ENCODE measurements at places on chromosomes 3 and 15.

DNA sequence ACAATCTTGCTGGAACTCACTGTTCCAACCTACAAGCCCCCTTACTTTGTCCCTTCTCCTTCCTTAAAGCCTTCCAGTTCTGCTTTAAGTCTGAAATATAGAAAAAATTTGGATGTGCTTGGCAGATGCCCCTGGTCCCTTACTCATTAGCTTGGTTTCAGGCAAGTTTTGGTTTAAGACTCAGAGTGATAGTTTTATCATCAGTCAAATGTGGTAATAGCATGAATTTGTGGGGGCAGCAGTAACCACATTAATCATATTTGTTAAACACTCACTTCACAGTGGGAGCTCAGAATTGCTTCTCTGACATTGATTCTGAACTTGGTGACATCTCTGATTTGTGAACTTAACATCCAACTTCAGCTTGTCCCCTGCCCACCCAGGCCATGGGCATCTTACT, 58.3 kb upstream of the ALDH1A3 start:
- DNase-seq: no peak

- peak; percentile 14 for DNase-seq
Measured at GRCh38 chr15:51004103-51004551, 90.6 kb downstream of the TNFAIP8L3 start.

- no peak for DNase-seq
Measured at GRCh38 chr3:97885931-97886824, 64.4 kb downstream of the CRYBG3 start.

DNA sequence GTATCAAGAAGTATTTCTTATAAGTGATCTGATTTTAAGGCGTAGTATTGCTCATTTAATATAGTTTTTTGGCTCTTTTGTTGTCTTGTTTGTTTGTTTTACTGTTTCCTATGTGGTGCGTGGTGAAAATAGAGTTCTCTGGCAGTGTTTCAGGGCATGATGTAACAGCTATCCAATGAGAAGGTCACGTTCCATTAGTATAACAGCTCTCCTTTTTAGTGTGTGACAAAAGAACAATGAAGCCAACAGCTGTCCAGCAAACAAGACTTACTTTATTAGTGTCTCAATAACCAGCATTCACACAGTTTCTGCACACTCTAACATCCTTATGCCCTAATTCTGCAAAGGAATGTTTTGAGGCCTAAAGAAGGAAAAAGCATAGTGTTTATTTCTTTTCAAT, 127.9 kb downstream of the SLC25A26 start:
- no peak for DNase-seq

GRCh38 chr15:65952391-65953053, 83.2 kb downstream of the RAB11A start:
- DNase-seq: no peak

- no peak for DNase-seq
Measured at GRCh38 chr3:79040091-79040490, 727.7 kb downstream of the ROBO1 start.

DNA sequence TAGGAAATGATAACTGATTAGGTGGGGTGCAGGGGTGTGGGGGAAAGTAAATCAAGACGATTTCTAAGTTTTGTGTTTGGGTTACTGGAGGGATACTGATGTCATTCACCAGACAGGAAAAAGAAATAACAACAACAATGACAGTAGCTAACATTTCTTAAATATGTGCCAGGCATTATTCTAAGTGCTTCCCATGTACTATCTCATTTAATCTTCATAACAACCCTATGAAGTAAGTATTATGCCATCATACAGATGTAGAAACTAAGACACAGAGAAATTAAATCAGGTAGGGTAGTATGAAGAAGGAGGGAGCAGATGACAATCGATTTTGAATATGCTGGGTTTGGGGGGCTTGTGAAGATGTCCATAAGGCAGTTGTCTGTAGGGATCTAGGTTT, 13.3 kb downstream of the MYO5A start:
- DNase-seq: no peak

GRCh38 chr15:48936666-48937065, 27.1 kb downstream of the SHC4 start:
- no peak for DNase-seq

DNA sequence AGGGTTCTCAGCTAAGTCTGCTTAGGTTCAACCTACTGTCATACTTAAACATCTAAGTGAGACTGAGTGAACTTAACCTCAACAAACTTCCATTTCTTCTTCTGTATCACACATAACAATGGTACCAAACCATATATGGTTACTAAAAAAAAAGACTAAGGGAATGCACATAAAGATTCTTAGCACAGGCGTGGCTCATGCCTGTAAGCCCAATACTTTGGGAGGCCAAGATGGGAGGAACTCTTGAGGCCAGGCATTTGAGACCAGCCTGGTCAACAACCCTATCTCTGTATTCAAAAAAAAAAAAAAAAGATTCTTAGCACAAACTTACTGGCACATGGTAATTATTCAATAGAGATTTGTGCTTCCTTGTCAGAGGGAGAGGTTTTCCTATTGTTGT, 57.9 kb downstream of the ACAP2 start:
- DNase-seq: no peak

GRCh38 chr3:170418422-170419398, at the start of gene CLDN11:
CLDN11 (plus strand) TSS chr3:170418868; CDS start chr3:170419067, 199 bp downstream.
- DNase-seq: no peak

DNA sequence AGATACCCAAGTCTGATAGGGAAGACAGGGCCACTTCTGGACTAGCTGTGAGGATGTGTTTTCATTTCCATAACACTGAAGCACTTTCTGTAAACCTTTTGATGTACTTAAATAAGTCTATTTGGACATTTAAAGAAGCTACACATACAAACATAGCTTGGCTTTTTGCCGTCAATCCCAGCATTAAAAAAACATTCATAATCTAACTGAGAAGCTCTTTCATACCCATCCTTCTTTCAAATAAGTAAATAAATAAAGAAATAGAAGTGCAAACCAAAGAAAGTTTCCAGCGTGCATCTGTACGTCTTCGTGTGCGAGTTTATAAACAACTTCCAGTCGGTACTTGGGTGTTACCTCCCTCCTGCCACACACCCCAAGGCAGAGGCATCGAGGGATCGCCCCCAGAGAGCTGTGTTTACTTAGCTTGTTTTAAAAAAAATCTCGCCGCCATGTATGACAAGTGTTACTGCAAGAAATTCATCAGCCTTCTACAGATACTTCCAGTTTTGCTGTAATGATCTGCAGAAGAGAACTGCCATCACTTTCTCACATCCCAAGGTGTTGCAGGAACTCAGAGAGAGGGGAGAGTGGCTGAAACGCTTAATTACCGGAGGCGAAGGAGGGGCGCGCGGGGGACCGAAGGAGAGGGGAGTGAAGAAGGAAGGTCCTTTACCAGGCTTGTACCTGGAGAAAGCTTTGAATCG, 9.0 kb upstream of the MEIS2 start:
- no peak for DNase-seq

DNA sequence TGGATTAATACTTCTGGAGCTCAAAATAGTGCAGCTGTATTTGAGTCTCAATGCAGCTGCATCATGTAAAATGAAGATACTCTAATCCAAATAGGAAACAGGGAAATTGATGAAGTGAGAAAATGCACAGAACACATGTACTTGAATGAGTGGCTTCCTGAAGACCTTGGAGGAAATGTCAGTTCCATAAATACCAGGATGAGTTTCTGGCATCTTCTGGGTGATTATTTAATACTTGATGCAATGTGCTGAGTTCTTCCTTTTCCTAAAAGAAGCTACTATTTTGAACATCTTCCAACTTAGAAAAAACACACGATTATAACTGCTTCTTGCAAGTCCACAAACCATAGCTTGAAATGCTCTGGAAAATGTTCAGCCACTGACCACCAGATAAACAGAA, 162.8 kb downstream of the SLC9A9 start:
- no peak for DNase-seq

- no peak for DNase-seq
Measured at GRCh38 chr15:60135961-60136360, 131.8 kb downstream of the FOXB1 start.

- no peak for DNase-seq
Measured at GRCh38 chr15:42090781-42091180, 3.6 kb downstream of the PLA2G4D start.

GRCh38 chr3:61595826-61596225, 34.5 kb downstream of the PTPRG start:
- DNase-seq: no peak

DNA sequence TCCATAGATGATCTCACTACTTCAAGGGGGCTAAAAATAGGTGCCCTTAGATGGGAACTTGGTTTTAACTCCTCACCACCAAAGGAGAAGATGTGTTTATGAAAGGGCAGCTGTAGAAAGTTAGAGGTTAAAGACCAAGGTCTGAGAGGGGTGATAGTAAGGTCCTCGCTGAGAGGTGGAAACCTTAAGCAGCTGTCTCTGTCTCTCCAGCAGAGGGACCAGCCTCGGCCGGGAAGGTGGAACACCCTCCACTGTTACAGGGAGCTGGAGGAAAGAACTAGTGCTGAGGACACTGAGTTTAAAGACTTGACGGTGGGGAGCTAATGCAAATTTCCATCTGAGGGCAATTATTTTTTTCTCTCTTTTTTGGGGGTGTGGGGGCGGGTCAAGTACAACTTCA, 8.9 kb upstream of the RLBP1 start:
- no peak for DNase-seq

- DNase-seq: no peak
Measured at GRCh38 chr3:16606398-16606797, 1.2 kb upstream of the DAZL start.

DNA sequence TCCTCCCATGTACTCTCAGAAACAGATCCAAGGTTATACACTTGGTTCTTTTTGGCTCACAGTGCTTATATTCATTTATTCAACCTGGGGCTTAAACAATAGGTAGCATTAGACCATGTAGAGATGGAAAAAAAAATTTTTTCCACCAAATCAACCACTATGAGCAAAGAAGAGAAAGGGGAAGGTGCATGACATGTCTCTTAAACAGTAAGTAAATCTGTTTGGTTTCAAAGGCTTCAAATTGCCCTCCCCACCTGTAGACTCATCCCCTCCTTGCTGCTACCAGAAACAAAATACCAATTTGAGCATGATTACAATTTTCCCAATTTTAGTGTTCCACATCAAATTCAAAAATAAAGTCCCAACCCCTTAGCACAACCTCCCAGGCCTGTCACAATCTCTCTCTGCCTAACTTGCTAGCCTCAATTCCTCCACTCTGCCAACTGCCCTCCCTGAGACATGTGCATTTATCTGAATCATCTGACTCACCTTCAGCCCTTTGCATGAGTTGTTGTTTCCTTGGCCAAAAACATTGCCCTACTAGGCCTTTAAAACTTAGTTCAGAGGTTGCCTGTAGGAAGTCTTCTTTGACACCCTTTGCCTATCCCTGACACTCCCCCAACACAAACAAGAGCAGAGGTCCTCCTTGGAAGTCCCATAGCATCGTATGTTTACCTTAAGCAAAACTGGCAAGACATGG, 30.3 kb upstream of the TSC22D2 start:
- DNase-seq: no peak

GRCh38 chr3:14092464-14092863, 32.2 kb downstream of the CHCHD4 start:
- no peak for DNase-seq

DNA sequence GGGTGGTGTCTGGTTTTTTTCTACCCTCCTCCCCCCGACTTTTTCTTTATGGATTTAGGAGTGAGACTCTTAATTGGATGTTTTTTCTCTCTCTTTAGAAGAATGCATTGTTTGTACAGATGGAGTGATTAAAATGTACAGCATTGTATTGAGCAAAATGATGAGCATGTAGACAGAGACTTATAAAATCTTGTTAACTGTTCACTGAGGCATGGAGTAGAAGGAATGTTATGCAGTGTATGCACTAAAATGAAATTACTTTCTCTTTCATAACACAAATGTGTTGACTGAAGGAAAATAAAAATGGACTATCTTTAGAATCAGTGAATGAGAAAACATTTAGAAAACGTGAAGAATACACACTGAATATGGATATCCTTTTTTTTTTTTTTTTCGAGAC, 39.8 kb downstream of the ZFAND6 start:
- DNase-seq: no peak

GRCh38 chr15:48486228-48486627, 155.0 kb downstream of the DUT start:
- no peak for DNase-seq

DNA sequence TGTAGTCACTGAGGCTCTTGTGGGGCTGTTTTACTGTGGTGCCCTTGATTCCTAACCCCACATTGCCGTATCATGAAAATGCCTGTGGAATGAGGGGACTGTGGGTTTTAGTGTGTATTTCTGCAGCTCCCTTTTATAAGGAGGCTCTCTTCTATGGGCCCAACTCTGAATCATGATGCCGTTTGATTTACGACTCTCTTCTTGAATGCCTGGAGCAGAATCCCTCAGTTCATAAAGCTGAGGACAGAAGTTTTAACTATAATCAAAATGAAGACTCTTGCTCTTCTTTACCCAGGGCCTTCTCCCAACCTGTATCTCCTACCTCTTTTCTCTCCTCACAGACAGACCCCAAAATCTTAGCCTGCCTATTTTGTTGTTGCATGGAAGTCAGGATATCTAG, 109.5 kb downstream of the RARB start:
- no peak for DNase-seq

DNA sequence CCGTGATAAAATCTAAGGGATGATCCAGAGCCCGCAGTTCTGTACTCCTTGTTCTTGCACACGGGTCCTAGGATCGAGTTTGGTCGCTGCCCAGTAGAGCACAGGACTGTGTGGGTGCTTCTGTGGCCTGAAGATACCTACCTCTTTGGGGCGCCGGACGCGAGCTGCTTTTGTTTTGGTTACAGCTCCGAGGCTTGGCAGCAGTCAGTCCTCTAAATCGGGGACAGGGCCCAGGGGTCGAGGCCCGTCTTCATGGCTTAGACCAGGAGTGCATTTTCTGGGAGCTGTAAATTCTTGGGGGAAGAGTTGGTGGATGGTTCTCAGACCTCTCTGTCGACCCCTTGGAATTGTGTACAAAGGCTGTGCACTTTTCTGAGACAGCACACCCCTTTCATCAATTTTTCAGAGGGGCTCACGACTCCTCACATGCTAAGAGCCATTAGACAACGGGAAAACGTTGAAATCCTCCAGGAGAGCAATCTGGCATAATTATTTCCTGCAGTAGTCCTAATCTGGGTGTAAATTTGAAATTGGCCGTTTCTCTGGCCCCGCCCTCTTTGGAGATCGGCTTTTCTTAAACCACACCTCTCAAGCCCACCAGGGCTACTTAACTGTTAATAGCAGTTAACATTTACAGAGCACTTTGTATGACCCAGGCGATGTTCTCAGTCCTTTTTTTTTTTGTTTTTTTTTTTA, 928 bp downstream of the CEP97 start:
- DNase-seq: no peak

GRCh38 chr15:70559265-70560239, 203.8 kb downstream of the UACA start:
- peak; percentile 51 for DNase-seq

GRCh38 chr3:35426366-35426958, 212.9 kb upstream of the ARPP21 start:
- no peak for DNase-seq

DNA sequence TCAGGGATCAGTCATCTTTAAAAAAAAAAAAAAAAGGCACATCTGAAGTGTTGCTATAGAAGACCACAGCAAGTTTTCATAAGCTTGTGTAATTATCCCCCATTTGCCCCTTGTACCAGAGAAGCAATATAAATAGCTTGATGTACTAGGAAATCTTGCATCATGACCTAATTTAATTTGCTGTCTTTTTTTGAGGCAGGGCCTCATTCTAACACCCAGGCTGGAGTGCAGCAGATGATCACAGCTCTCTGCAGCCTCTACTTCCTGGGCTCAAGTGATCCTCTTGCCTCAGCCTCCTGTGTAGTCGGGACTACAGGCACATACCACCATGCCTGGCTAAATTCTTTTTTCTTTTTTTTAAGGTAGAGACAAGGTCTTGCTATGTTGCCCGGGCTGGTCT, 88.7 kb downstream of the ARIH1 start:
- no peak for DNase-seq

Measured in GF-D8 (cell line).